ENCODE measurements at places on chromosomes 2 and 18.

DNA sequence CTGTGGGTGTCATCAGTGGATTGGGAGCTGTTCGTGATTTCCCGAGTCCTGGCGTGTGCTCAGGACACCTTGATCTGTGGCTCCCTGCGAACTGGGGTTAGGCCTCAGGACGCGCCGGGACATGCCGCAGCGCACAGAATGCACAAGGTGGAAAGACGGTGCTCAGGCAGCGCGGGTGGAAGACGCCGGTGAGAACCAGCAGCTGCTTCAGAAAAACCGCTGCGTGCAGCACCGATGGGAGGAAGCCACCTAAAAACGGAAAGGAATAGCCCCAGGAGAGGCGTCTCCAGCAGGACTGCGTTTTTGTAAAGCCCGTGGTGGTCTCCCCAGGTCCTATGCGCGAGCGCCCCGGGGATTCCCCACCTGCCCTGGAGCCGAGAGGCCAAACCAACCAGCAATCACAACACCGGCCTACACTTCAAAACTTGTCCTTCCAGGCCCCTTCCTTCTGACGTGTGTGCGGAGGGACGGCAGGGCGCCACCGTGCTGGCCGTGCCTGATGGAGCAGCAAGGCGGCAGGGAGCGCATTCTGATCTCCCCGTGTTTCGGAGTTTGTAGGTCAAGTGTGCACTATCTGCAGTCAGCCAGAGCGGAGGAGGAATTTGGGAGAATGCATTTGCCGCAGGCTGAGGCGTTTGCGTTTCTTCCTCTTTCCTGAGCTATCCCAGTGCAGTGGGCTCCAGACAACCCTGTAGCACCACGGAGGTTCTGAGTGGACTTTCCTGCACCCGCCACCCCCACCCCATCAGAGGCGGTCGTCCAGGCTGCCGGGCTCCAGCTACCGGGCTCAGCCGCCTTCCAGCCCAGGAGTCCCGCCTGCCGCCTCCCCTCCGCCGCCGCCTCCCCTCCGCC is 32.2 kb downstream of the RTP5 start:
- DNase-seq, result no peak

- DNase-seq, result no peak
These were observed 11.9 kb downstream of the ATG4B start for GRCh38 chr2:241649404-241649803.

DNA sequence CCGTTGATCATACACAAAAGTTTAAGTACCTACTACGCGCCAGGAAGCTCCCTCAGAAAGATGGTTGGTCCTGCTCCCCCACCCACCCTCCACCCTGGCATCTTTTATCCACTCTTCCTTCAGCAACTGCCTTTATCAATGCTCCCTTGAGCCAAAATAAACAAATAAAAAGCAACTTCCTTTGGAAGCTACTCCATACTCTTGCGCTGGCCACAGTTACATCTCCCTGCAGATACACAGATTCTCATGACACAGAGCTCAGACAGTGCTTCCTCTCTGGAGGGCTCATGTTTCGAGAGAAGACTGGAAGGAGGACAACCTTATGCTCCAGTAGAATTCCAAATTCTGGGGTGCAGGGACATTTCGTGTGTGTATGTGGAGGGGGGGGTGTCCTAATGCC is 3.8 kb upstream of the STEAP3 start:
- no peak for DNase-seq

- no peak for DNase-seq
These were observed 10.3 kb downstream of the CYP1B1 start for GRCh38 chr2:38065502-38066135.

DNA sequence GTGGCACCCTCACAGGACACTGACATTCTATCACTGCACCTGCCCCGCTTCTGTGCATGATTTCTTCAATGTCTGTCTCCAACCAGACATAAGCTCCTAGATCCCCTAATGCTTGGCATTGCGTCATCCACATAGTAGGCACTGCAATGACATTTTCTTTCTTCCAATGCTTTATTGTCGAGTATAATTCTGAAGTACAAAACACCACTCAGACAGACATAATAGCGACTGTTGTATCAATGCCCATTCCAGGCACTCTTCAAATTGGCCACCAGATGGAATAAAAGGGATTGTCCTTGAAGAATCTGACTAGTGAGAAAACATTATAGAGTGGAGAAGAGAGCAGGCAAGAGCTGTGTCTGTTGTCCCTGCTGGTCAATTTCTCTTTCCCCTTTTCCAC is 89.0 kb downstream of the LPIN1 start:
- no peak for DNase-seq

DNA sequence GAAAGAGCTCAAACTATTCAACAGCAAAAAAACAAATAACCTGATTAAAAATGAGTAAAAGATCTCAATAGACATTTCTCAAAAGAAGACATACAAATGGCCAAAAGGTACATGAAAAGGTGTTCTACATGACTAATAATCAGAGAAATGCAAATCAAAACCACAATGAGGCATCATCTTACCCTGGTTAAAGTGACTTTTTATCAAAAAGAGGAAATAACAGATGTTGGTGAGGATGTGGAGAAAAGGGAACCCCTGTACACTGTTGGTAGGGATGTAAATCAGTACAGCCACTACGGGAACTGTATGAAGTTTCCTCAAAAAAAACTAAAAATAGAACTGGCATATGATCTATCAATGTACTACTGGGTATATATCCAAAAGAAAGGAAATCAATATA is 39.8 kb upstream of the TMEM163 start:
- DNase-seq, result no peak

DNA sequence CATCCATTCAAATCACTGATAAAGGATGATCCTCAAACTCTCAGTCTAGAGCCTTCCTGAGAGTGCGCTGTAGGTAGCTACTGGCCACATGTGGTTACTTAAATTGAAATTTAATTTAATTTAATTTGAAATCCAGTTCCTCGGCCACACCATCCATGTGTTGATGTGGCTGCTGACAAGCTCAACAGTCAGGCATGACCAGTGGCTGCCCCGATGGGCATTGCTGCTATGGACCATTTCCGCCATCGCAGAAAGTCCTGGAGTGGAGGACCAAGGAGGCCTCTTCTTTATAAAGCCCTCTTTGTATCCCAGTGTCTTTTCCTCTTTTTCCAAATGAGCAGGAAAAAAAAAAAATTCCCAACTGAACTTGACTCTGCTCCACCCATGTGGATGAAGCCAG is 100.6 kb downstream of the HDAC4 start:
- no peak for DNase-seq

- DNase-seq, result peak; percentile 57
These were observed 145.5 kb downstream of the LRATD1 start for GRCh38 chr2:14778015-14778414.

DNA sequence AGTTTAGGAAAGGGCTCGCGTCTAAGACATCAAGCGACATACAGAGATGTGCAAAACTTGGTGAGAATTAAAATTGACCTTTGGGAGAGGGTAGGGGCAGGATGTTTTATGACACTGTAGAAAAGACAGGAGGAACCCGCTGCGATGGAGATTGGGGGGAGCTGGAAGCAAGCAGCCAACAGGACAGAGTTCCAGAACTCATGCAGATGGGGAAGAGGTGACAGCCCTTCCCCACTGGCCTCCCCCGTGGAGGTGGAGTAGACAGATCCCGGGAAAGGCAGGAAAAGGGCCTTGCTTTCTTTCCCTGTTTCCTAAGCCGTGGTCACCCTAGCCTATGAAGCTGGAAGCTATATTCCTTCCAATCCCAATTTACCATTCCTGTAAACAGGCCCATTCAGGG is 39.1 kb downstream of the ANO7 start:
- DNase-seq, result no peak

DNA sequence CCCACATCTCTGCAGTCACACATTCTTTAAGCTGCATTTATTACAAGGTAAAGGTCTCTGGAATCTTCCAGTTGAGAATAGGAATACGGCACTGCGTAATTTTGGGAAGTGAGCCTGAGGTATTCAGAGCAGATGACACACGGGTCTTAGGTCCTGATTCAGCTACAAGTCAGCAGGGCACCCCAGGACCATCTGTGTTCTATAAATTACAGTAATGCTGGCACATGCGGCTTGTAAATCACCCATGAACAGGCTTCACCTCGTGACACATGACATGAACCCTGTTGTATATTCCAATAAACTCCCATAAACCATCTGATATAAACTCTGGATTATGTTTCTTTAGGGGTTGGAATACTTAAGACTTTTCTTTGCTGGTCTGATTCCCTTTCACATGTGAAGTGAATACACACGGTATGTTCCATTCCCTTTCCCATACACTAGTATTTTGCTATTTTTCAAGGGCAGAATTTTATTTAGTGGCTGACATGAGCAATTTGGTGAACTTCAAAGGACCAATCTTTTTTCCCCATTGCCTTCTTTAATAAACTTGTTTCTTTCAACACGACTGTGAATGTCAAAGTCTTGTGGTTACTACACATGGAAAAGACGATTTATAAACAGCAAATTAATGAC is 298.6 kb downstream of the MEIS1 start:
- no peak for DNase-seq

- no peak for DNase-seq
These were observed 56.3 kb downstream of the GREB1L start for GRCh38 chr18:21298351-21298750.

DNA sequence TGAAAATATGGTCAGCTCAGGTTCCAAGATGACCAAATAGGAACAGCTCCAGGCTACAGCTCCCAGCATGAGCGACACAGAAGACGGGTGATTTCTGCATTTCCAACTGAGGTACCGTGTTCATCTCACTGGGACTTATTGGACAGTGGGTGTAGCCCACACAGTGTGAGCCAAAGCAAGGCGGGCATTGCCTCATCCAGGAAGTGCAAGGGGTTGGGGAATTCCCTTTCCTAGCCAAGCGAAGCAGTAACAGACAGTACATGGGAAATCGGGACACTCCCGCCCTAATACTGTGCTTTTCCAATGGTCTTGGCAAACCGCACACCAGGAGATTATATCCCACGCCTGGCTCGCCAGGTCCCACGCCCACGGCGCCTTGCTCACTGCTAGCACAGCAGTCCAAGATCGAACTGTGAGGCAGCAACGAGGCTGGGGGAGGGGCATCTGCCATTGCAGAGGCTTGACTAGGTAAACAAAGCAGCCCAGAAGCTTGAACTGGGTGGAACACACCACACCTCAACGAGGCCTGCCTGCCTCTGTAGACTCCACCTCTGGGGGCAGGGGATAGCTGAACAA is 57.5 kb downstream of the WDPCP start:
- DNase-seq, result no peak

DNA sequence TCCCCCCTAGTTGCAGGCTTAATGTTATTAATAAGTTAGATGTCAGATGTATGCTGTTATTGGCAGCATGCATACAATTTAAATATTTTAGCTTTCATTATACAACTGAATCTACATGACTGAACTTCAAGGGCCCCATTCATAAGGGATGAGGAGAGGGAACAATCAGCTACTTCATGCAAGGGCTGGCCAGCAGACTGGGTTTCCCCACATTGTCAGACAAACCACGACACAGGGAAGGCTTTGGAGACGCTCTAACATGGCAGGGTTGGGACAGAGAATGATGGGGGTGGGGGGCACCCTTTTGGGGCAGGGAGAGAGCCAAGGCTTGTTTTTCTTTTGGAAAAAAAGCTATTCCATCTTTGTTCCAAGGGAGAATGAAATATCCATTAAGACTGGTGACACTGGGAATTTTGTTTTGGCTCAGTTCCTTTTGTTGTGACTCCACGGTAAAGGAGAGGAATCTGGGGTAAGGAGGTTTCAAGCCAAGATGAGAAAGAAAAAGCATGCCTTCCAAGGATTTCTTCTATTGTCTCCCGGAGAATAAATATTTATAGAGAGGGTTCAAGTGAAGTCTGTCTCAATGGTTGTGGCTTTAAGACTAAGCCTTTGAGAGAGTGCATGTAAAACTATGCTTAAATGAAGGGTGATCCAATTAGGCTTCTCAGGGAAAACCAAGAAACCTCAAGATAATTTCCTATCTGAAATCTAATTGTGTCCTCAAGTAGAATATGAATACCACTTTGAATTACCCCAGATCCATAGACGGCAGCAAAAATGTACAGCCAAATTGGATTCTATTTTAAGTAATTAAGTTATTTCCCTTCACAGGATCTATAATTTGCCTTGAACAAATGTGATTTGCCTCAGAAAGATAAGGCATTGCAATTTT is 5.4 kb downstream of the CXCR4 start:
- no peak for DNase-seq

GRCh38 chr18:3015204-3015592 is 2.3 kb upstream of the LPIN2 start:
- DNase-seq, result peak; percentile 84

- DNase-seq, result no peak
These were observed 41.5 kb downstream of the CHN1 start for GRCh38 chr2:174963437-174964400.

- no peak for DNase-seq
These were observed 478.7 kb upstream of the TCF4 start for GRCh38 chr18:56066524-56067213.

GRCh38 chr2:149739883-149740265 is 152.3 kb upstream of the MMADHC start:
- DNase-seq, result no peak

DNA sequence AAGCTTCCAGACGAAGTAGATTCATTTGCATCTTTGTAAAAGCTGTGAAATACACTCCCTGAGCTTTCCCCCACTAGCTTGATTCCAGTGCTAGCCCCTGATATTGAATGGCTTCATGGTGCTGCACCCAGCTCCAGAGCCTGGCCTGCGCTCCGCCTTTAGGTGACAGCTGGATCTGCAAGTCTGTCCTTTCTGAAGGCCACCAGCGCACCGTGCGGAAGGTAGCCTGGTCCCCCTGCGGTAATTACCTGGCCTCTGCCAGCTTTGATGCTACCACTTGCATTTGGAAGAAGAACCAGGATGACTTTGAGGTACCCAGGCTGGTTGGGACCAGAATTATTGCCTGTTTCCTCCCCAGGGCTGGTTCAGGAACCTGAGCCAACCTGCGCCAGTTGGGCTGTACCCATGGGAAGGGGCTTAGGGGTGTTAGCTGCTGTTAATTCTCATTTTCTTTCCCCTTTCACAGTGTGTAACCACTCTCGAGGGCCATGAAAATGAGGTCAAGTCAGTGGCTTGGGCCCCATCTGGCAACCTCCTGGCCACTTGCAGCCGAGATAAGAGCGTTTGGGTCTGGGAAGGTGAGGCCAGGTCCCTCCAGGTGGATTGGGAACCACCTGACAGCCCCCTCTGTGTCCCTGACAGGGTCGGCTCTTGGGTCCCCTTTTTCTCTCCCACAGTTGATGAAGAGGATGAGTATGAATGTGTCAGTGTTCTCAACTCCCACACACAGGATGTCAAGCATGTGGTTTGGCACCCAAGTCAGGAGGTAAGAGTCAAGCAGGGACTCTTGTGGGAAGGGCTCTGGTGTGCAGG is 1.3 kb downstream of the CIAO1 start:
- no peak for DNase-seq

DNA sequence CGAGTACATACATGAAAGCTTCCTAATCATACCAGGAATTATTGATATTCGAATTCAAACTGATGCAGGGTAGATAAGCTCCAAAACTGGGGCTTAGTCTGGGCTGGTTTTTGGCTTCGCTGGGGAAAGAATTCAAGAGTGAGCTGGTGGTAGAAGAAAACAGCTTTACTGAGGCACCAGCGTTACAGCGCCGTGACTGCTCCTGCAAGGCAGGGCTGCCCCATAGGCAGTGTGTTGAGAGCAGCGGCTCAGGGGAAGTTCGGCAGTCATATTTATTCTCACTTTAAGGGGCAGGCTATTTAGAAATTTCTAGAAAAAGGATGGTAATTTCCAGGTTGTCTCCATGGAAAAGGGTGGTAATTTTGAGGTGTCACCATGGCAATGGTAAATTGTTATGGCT is 292.6 kb upstream of the TCF4 start:
- DNase-seq, result no peak

All from HS-5 (cell line).